SK-N-DZ (cell line): ENCODE measurements at places on chromosomes 1 and 21.

- peak; percentile 81 for DNase-seq
Measured at GRCh38 chr1:31376375-31377134, 3.7 kb upstream of the FABP3 start.

DNA sequence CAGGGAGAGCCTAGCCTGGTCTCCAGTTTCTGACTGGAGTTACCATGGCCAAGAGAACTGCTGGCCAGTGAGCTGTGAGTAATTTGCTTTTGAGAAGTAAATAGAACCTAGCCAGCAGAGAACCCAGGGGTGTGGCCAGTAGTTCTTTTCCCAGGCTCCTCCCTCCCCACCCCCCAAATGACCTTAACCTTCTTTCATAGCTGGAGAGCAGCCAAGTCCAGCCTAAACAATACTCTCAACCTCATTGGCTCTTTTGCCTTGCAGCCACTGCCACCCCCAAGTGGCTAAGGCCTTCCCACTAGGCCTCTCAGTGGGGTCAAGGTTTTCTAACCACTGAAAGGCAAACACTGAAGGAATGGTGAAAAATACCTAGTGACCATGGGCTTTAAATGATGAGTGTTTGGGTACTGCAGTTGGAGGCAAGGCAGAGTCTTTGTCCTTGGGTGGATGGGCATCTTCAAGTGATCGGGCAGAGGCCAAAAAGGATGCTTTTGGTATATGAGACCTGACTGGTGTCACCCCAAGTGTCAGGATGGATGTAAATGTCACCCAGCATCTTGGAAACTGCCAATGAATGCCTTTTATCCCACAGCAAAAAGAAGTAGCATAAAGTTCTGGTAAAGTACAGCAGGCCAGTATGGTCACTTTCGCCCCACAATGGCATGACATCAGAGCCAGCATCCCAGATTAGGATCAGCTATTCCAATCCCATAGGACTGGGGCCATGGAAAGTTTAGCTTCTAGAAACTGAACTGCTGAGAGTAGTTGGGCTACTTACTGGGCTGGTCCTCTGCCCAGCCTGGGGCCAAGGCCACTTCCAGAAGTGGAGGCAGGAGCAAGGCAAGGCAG lies 3.5 kb upstream of the PIGV start:
- DNase-seq = no peak

DNA sequence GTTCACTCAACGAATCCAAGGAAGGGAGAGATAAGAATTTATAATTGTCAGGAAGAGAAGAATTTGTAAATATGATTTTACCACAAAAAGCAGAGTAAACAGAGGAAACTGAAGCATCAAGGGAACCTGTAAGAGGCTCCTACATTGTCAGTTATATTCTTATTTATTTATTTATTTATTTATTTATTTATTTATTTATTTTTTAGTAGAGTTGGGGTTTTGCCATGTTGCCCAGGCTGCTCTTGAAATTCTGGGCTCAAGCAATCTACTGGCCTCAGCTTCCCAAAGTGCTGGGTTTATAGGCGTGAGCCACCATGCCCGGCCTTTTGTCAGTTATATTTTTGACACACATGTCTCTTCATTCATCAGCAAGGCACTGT lies 47.1 kb downstream of the FCRL3 start:
- DNase-seq = no peak

DNA sequence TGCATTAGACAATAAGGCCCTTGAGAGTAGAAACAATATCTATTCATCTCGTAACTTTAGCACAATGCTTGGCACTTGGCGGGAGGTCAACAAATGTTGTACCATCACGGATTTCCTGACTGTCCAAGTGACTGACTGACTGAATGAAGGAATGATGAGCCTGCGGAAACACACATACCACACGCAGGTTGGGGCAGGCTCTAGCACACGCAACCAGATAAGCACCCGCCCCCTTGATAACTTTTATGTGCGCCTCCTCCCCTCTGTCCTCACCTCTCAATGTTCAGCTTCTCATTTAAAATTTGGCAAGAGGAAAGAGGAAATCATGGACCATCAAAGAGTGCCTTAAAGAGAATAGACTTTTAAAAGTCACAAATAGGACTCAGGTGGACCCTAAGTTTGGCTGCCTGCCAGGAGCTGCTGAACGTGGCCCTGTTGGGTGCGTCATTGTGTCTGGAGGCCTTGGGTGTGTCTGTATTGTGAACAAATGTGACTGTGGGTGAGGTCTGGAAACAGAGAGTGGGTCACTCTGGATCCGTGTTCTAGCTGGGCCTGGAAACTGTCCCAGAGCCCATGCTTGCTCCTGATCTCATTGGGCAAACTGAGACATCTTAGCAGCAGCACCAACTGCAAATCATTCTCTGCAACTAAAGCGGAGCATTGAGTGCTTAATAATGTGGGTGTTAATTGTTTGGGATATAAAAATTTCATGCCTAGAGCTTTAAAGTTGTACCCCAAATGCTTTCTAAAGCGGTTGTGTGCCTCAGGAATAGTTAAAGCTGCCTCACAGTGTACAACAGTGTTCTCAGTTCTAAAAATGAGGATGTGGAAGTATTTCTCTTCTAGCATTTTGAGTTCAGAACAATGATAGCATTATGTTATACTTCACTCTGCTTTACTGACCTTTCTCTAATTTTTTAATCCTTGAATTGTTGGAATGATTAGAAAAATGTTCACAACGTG lies 47.6 kb upstream of the ABCG1 start:
- no peak for DNase-seq

DNA sequence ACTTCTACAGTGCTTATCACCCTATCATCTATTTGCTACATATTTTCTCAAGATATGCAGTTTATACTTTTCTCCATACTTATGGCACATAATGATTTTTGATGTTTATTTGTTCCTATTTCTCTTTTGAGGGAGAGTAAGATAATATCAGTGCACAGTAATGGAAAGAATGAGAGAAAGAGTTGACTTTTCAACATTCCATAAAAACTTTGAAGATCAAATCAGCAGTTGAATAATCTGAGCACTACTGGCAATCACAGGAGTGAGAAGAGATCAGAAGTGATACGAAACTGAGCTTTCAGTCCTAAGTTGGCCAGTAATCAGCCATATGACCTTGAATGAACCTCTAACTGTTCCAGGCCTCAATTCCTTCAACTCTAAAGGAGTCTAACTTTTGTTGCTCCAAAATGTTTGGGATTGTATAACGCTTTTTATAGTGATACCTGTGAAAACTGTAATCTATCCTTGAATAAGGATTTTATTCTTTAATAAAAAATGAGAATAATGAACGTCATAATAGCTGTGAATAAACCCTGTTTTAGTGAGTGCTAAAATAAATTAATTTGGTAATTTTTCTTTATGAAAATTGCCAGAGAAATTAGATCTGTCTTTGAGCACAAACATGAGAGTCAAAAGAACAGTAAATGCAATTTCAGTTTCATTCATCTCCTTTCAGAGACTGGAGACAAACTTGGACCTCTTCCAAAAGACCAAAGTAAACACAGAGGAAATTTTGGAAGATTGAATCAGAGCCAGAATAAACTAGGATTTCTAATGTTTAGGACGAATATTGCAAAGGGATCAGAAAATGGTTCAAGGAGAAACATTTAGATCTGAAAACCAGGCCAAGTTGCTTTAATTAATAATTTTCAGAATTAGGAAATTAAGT lies 309.9 kb downstream of the ADGRL2 start:
- no peak for DNase-seq

GRCh38 chr1:48870596-48870995 lies 93.9 kb upstream of the BEND5 start:
- DNase-seq = peak; percentile 49

DNA sequence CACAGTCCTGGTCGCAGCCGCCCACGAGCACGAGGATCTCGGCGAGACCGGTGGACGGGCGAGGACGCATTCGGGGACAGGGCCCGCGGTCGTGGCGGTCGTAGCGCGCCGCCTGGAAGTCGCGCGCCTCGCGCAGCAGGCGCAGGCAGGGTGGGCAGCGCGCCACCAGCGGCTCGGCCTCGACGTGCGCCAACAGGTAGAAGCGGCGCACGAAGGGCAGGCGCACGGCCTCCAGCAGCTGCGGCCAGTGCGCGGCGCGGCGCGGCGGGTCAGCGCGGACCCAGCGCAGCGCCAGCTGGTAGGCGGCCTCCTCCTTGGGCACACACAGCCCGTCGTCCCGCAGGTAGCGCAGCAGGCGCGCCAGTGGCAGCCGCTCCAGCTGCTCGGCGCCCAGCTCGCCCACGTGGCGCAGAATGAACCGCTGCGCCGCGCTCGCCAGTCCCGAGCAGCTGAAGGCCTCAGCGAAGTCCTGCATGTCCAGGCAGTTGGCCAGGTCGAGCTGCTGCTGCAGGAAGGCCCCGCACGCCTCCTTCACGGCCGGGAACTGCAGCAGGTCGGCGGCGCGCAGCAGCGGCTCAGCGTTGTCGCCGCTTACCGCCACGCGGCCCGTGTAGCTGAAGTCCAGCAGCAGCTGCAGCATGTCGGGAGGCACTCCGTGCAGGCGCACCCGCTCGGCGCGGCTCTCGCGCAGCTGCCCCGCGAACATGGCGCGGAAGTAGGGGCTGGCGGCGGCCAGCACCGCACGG lies 573 bp downstream of the KLHL21 start:
- DNase-seq = peak; percentile 20

DNA sequence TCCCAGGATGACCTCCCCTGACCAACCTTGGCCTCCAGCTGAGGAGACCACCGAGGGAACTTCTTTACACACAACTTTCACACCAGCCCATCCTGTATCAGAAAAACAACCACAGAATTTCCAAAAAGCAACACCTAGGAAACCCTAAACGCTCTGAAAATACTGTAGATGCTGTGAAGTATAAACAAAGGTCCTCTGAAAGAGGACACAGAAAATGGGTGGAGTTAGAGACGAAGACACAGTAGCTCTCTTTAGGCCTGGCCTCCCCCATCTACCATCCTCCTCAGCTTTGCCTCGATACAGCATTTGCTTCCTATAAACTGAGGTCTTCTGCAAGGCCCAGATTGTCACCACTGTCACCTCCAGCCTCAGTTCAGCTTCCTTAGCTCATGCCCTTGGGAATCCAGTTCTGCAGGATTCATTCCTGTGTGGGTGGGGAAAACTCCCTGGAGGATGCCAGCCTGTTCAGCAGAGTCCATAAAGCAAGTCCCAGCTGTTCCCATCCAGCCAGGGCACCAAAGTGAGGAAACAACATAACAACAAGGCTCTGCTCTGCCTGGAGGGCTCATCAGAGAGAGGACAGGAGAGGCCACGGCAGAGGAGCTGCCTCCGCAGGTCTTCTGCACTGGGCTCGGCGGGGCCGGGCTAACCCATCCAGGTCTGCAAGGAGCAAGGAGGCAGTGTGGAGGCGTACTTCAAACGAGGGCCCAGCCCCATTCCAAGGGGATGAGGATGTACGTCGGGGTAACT lies 15.0 kb downstream of the PIK3C2B start:
- DNase-seq = no peak

DNA sequence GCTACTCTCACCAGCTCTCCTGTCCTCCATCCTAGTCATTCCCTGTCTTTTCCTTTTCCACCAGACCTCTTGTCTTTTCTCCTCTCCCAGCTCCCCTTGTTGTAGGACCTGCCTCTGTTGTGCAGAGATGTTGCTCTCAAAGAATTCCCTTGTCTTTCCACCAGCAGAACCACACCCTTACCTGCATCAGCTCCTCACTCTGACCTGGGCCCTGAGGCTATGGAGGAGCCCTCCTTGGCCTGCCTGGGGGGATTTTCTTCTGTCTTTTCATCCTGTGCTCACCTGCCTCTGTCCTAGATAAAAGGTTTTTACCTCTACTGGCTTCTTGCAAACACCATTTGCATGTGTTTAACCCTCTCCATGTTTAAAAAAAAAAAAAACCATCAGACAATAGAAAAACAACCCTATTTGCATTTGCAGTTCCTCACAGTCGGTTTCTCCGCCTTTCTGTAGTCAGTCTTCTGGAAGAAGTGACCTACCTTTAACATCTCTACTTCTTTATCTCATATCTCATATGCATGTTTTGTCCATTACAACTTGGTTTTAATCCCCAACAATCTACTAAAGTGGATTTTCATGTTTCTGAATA lies 12.1 kb downstream of the FCRL5 start:
- DNase-seq = no peak
